ENCODE measurements at places on chromosomes 4 and X.

- no peak for DNase-seq
These were observed 410 bp downstream of the GNL3L start for GRCh38 chrX:54530357-54530900.

DNA sequence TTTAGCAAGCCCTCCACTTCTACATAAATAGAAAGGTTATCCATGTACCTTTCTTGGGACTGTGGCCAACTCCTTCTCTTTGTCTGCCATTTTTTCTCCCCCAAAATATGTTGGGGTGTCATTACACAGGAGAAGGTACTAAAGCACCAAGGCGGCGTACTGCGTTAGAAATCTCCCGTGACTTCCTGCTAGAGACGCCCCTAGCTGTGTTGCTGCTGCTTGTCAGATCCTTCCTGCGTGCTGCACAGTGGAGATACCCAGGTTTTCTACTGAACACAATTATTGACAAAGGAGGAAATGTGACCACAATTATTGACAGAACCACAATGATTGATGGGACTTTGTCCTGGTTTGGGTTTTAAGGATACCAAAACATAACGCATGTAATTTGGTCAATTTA is 97.7 kb downstream of the EFHC2 start:
- DNase-seq = no peak

DNA sequence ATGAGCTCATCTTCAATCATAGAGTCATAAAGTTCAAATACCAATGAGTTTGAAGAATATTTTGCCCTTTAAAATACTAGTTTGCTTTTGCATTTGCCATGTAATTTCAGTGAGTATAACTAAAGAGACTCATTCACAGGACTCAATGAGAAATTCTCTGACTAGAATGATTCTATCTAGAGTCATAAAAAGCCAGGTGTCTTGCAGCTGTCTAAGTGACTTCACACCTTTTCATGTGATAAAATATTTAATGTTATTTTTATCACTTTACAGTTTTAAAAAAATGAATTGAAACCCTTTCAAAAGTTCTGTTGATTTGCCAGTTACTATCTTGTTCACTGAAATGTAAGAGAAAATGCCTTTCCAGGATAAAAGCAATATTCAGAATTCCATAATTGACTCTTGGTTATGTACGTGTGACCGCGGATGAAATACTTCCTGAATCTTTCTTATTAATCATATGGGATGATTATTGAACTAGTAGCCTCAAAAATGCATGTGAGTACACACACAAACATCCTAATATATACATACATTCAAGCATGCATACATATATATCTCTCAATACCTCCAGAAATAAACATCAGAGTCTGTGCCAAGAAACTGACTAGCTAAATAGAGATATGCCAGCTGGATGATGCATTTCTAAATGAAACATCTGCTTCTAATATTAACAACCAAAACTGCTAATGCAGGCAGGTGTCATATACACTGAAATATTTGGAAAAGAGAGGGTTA is 87.0 kb downstream of the GABRB1 start:
- DNase-seq = no peak

DNA sequence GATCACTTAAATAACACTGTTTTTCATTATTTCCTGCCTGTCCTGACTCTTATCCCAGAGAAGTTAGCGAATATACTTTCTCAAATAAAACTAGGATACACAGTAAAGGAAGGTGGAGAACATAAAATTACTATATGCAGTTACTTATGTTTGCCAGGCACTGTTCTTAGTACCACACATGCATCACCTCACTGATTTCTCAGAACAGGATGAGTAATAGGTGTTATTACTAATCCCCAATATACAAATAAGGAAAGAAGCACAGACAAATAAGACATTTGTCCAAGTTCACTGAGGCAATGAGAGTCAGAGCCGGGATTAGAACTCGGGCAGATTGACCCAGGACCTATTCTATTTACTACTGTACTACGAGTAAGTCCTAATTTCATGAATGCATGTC is 91.7 kb downstream of the CORIN start:
- no peak for DNase-seq

GRCh38 chrX:109390556-109390955 is 91.3 kb downstream of the GUCY2F start:
- DNase-seq = no peak

DNA sequence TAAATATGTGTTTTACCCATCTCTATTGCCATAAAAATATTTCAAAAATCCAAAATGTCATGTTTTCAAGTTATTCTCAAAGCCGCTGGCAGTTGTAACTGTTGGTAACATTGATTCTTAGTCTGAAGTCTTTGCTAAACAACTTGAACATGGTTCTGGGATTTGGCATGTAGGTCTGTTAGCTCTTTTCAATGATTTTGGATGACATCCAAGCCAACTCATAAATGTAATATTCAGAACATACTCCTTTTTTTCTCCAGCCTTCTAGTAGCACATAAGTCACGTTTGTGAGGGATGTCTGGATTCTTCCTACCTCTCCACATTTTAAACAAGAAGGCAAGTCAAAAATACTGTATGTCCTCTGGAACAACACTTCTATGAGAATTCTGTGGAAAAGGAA is 305.3 kb downstream of the PRR32 start:
- DNase-seq = no peak

- no peak for DNase-seq
These were observed 131.9 kb upstream of the NR3C2 start for GRCh38 chr4:148574066-148574465.

GRCh38 chr4:139934708-139935195 is 219.2 kb downstream of the MAML3 start:
- DNase-seq = no peak

- no peak for DNase-seq
These were observed 160.0 kb downstream of the SMIM20 start for GRCh38 chr4:26073886-26074560.

DNA sequence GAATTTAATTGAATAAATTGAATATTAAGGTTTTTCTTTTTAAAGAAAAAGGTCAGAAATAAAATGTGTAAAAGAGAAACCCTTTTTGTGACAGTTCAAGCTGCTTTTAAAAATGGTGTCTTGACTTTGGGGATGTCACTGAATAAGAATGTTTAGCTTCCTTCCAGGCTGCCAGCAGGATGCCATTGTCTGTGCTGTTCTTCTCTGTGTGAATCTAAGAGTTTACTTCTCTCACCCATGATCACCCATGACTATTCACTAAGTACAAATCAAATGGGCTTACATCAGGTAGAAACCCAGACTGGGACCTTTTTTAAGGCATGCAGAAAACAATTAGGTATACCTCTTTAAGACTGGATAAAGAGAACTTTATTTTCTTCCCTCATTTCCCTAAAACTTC is 115.3 kb downstream of the DACH2 start:
- no peak for DNase-seq

DNA sequence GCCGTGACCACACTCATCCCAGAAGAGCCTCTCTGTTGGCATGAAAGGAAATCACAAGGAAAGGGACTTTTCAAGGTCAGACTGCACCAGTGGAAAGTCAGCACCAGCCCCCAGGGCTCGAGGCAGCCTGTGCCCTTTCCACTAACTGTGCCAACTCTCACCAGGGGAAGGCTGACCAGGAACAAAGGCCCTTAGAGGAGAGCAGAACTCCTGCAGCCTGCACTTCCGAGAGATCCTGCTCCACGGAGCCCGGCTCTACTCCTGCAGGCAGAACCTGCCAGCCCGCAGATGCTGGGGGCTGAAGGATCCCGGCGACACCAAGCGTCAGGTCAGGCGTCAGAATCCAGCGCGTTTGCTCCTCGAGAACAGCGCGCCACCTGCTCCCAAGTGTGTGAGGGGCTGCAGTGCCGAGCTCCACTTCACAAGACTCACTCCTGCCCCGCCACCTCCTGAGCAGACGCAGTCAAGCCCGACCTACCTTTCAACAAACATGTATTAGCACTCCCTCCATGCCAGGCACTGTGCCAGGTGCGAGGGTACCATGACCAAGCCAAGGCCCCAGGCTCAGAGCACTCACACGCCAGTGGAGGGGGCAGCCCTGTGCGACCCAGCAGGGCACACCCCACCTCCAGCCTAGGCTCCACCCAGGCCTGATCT is 13.6 kb upstream of the HELT start:
- DNase-seq = no peak

- DNase-seq = no peak
These were observed 549.4 kb downstream of the TLL1 start for GRCh38 chr4:166422475-166422874.

GRCh38 chrX:25858273-25858880 is 279.8 kb upstream of the MAGEB18 start:
- no peak for DNase-seq

GRCh38 chrX:49257074-49257790 is 7.3 kb downstream of the FOXP3 start:
- no peak for DNase-seq

DNA sequence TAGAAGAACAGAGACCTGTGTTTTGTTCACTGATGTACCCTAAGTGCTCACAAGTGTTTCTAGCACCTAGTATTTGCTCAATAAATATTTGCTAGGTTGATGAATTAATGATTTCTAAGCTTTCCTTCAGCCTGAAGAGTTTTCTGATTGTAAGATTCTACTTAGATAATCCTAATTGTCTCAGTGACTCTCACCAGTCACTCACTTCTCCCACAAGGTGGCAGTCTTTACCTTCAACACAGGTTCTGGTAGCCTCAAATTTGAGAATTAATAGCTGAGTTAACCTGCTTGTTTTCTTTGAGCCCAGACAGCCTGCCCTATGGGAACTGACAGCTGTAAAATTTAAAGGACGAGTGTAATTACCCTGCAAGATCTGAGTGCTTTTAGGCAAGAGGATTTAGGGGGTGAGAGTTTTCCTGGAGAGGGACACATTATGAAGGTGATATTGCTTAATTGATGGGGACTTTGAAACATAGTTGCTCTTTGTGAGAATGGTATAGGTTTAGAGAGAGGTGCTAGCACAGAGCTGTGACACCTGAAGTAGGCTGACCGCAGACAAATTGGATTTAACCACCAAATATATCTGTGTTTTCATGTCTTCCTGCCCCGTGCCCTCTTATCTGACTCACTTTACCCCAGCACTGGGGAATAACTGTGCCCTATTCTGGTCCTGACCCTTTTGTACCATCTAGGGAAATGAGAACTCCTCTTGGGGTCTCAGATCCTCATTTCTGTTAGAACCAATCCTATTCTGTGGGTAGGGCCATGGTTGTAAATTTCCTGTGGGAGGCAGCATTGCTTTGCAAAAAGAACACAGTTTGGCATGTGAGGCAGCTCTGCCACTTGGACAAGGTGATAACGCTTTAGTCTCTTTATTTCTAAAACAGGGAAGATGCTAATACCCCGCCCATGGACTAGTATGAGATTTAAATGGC is 27.7 kb downstream of the CD38 start:
- peak; percentile 64 for DNase-seq

- DNase-seq = peak; percentile 70
These were observed 177.8 kb upstream of the ATP6AP2 start for GRCh38 chrX:40402831-40403533.

DNA sequence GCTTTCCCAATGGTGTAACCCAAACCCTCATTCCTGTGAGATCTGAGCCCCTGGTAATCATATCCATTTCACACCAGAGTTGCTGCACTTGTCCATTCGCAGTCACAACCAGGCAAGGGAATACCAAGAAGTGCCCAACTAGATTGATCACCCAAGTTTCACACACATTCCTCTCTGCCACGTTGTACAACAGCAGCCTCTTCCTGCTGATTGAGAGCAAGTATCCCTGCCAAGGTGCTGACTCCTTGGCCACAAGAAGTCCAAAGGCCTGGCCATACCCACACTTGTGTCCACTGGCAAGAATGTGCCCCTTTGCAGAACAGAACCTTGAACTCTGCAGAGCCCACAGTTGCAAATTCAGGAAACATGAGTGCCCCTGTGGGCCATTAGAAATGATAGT is 6.5 kb upstream of the ACOT9 start:
- no peak for DNase-seq

DNA sequence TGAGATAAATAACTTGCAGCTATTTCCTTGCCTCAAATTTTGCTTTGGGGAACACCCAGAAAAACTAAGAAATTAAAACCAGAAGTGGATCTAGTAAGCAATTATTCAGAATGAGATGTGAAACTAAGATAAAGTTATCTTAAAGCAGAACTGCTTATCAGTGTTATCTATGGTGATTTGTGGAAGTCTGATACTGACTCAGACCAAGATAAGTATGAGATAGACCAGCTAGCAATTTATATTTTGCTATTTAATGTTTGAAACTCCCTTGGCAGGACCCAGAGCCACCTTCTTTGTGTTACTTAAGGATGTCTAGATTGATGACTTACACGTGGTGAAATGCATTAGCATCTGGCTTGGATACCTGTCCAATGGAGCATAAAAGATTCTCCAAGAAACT is 368.1 kb downstream of the EPHA5 start:
- no peak for DNase-seq

DNA sequence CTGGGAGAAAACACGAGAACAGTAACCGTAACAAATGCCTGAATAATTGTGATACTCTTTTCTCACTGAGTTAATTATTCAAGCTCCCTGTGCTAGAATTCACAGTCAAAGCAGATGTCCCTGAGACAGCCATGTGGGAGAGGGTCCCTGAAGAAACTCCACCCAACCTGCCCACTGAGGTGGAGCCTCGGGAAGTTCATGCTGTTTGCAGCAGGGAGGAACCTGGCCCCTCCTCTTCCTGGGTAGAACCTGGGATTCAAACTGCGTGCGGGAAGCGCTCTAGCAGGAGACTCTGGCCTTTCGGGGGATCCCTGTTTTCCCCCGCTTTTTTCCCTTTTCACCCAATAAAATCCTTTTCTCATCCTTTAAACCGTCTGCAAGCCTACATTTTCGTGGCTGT is 20.2 kb upstream of the RHOH start:
- DNase-seq = no peak

DNA sequence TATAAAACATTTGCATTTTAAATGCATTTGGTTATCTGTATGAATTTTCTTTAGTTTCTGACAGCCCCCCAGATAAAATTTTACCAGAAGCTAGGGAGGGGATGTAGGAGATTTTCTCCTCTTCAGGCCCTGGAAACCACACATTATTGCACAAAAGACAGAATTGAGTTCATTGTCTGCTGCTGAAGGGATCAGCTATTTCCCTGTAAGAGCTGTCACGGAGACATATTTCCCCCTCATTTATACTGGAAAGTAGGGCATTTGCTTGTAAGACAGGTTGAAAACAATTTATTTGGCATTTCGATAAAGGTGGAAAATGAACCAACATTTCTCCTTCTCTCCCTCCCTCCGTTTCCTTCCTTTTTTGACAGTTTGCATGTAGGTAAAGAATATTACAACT is 241.3 kb upstream of the LCORL start:
- DNase-seq = no peak

- DNase-seq = no peak
These were observed 99.3 kb upstream of the PRKG2 start for GRCh38 chr4:81314196-81314896.
